LHCN-M2 (cell line): ENCODE measurements at places on chromosomes 5 and 9. TPM values are rescaled to one million over a fixed set of nuclear protein-coding genes. Genes with fewer than 3 reads are reported as not detected.

The AJM1 gene
- total RNA-seq, result 3.1 and 3.6 TPM in 2 replicates

The ADAMTSL1 gene
- total RNA-seq, result 74.5 and 85.1 TPM in 2 replicates

The CTSL gene
- total RNA-seq, result 455 and 500 TPM in 2 replicates

GRCh38 chr5:29796013-29796412 is 1397.5 kb upstream of the CDH6 start:
- no peak for DNase-seq

DNA sequence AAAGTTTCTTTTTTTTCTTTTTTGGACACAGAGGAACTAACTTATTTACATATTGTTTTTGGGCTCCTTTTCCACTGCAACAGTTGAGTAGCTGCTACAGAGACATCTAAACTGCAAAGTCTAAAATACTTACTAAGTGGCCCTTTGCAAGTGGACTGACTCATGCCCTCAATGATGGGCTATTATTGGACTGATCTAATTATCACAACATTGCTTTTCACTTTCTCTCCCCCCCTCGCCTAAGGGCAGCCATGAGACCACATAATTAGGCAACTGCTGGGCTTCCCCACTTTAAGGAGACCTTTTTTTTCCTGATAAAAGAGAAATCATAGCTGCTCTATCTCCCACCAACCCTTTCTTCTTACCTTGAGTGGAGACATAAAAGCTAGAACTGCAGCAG is 47.0 kb downstream of the PLK2 start:
- no peak for DNase-seq

GRCh38 chr5:180178531-180179441 is 30.2 kb downstream of the RASGEF1C start:
- no peak for DNase-seq

GRCh38 chr9:121009650-121010049 is 40.4 kb downstream of the C5 start:
- no peak for DNase-seq

GRCh38 chr9:76943054-76943453 is 37.1 kb upstream of the PRUNE2 start:
- no peak for DNase-seq

DNA sequence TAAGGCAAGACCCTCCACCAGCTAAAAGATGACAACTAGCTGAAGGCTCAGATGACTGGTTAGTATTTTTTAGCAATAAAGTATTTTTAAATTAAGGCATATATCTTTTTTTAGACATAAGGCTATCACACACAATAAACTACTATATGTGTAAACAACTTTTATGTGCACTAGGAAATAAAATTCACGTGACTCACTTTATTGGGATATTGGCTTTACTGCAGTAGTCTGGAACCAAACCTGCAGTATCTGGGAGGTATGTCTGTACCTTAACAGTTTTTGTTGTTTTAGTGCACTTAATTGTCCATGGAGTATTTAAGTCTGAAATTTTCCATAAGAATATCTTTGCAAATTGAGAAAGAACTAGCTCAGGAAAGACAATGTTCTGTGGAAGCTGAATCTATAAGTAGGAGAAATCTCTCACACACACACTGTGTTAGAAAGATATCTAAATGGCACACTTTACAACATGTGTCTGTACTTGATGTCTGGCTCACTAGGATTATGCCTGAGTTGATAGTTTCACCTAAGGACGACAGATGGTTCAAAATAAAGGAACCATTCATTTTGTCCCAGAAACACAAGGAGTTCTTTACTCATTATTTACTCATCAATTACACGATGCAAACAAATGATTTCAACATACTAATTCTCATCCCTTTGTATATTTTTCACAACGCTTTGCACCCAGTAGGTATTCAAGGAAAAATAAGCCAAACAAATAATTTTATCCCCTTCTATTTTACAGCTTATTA is 4.6 kb downstream of the RAPGEF6 start:
- DNase-seq, result no peak

DNA sequence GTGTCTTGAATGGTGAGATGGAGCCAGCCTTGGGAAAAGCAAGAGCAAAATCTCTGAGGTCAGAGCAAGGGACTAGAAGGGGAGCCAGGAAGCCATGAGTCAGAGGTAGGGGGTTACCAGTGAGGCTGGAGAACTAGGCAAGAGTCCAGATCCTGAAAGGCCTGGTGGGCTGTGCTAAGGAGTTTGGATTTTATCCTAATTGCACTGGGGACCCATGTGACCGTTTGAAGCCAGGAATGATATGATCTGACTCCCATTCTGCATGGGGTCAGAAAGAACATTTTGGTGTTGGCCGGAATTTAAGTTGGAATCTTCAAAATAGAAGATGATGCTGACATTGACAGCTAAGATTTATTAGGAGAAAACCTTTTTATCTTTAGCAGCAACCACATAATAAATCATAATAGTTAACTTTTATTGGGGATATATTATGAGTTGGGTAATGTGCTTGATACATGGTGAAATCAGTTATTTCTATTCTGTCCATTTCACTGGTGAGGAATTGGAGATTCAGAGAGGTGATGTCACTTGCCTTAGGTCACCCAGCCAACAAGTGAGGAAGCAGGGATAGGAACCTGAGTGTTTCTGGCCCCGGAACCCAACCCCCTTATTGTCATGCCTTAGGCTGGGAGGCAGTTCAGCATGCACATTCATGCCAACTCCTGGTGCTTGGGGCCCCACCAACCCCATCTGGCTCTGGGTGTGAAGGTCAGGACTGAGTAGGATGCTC is 61.5 kb upstream of the RARS1 start:
- no peak for DNase-seq

DNA sequence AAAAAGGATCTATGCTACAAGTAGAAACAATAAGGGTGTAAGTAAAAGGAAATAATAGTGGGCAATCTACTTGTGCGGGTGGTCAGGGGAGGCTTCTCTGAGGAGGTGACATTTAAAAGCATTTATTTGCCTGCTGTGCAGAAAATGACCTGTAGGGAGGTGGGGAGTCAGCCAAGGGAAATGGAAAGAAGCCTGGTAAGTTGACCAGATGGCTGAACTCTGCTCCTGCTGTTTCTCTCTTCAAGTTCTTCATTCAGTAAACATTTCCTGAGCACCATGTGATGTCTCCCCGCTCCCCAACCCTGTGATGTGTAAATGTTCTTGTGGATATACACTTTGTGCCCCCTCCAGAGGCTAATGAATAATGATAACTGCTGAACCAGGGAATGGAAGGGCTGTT is 9.9 kb upstream of the SPIN1 start:
- no peak for DNase-seq

DNA sequence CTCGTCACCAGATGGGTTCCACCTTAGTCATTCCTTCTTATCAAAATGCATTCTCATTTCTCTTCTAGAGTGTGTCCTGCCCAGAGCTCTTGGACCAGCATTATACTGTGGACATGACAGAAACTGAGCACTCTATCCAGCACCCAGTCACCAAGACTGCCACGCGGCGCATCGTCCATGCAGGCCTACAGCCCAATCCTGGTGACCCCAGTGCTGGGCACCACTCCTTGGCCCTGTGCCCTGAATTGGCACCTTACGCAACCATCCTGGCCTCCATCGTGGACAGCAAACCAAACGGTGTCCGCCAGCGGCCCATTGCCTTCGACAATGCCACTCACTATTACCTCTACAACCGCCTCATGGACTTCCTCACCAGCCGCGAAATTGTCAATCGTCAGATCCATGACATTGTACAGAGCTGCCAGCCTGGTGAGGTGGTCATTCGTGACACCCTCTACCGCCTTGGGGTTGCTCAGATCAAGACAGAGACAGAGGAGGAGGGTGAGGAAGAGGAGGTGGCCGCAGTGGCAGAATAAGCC is 34.6 kb downstream of the CSF1R start:
- no peak for DNase-seq

DNA sequence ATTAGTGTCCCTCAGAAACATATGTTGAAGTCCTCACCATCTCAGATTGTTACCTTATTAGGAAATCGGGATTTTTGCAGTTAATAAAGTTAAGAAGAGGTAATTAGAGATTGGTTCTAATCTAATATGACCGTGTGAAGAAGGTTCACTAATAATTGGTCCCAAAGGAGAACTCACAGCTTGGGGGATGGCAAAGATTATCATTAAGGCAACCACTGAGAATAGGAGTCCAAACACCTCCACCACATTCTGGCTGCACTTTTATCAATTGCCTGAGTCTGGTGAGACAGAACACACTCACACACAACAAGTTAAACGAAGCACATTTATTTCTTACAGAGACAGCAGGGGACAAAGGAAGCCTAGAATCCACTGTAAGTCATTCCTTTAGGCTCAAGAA is 94.9 kb upstream of the PRDM9 start:
- no peak for DNase-seq

GRCh38 chr9:18569941-18570630 is 96.1 kb downstream of the ADAMTSL1 start:
- DNase-seq, result no peak
